ENCODE measurements at places on chromosomes 3 and 15. TPM values are rescaled to one million over a fixed set of nuclear protein-coding genes. Genes with fewer than 3 reads are reported as not detected.

GUCA1C gene
- total RNA-seq = not detected

GOLIM4 gene
- total RNA-seq = 18.9 TPM

IL12A gene
- 0.96 TPM for total RNA-seq

P3H2 gene
- 29.4 TPM for total RNA-seq

CNTN3 gene
- not detected for total RNA-seq

DIPK2A gene
- total RNA-seq = 6.8 TPM

SH3BP5 gene
- 20.1 TPM for total RNA-seq

HOMER2 gene
- 12.0 TPM for total RNA-seq

DGKG gene
- 12.1 TPM for total RNA-seq

ANKRD63 gene
- total RNA-seq = not detected

Data from A549 treated with RU486 at 1 μM for 4 hours (cell line).